Non-pigmented ciliary epithelial cell (primary cell): ENCODE measurements at places on chromosomes 1 and 21.

DNA sequence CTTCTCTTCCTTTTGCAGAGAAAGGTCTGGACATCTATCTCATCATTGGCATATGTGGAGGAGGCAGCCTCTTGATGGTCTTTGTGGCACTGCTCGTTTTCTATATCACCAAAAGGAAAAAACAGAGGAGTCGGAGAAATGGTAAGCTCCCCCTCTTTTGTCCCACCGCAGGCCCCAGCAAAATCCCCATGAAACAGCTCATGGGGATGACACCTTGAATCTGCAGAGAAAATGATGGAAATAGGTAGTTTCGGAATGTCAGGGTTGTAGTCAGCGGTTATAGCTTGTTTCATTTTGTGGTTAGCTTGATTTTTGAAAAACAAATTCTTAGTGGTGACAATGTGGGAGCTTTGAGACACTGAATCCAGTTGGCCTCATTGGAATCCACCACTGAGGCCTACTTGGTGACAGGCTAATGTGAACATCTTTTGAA lies 10.3 kb downstream of the CD2 start:
- DNase-seq: no peak

- no peak for DNase-seq
Observed at GRCh38 chr1:17922833-17923232, 167.7 kb downstream of the ACTL8 start.

DNA sequence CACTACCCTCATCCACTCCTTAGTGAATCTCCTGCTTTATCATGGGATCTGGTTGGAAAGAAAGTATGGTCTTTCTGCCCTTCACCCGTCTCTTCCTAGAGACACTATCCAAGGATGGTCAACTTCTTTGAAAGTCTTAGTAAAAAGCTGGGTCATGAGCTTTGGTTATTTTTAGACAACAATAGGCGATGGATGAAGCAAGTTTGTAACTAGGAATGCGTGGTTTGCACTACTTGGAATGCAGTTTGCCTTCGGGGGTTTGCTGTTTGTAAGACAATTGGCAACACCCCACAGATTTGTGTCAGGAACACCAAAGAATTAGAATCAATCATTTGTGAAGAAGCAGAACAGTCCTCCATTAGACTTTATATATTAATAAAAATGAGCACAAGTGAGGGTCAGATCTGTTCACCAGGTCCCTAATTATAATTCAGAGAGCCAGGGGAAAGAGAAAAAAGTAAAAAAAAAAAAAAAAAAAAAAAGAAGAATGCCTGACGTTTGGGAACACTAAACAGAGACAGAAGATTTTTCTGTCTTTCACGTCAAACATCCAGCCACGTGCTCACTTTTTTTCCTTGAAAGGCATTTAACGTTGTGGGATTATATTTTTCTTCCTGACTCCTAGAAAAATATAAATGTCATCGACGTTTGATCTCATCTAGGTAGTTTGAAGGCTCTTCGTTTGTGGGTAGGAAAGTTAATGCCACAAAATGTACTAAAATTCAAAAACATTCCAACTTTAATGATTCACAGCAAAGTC lies 60.7 kb upstream of the BTG3 start:
- DNase-seq: no peak

DNA sequence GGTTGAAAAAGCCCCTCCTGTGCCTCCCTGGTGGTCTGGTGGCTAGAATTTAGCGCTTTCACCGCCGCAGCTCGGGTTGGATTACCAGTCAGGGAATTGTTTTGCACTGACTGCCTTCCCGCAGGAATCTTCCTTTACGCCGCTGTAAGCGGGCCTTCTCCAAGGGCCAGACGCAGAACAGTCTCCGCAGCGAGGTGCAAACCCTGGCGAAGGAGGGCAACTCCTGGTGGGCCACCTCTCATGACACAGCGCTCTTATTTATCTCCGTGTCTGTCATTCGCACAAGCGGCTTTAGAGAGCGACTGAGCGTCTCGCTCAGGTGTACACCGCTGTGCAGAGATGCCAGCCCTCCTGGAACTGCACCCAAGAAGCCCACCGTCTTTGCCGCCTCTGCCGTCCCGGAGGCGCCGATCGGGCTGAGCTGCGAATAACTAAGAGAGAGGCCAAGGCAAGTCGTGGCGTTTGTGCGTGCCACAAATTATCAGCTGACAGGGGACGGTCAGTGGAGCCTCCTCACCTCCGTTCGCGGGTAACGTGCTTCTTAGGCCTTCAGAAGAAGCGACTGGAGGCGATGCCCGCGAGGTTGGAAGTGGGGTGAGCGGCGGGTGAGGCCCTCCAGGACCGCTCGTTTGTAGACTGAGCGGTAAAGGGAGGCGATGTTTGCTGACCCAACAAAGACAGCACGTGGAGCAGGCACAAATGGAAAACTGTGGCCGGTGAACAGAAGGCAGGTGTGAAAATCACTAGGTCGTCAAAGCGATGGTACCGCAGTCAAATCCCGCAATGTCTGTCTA lies 93.5 kb downstream of the PRKAB2 start:
- no peak for DNase-seq

- no peak for DNase-seq
Observed at GRCh38 chr1:19988267-19989006, 9.0 kb upstream of the PLA2G2A start.

DNA sequence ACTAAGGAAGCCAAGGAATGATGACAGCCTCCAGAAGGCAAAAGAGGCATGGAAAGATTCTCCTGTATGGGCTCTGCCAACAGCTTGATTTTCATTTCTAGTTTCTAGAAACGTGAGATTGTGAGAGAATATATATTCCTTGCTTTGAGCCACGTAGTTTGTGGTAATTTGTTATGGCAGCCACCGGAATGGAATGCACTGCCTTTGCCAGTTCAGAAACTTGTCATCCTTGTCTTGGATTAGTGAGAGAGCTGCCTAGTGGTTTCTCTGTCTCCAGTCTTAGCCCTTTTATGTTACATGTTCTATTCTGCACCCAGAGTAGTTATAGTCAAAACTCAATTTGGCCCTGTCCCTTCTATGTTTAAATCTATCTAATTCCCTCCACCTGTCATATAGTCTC lies 216.0 kb upstream of the PTGFR start:
- peak; percentile 67 for DNase-seq

DNA sequence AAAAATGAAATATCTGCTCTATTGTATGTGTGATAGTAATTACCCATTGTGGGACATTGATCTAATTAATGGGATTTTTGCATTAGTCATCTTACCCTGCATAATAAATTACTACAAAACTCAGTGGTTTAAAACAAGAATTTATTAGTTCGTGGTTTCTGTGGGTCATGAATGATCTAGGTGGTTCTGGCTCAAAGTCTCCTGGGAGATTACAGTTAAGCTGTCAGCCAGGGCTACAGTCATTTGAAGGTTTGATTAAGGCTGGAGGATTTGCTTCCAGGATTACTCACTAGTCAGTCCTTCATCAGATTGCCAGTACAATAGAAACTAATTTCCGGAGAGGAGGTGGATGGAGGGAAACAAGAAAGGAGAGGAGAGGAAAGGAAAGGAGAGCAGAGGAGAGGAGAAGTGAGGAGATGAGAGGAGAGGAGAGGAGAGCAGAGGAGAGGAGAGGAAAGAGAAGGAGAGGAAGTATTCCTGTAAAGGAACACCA lies 60.4 kb upstream of the TNFSF4 start:
- DNase-seq: peak; percentile 47

DNA sequence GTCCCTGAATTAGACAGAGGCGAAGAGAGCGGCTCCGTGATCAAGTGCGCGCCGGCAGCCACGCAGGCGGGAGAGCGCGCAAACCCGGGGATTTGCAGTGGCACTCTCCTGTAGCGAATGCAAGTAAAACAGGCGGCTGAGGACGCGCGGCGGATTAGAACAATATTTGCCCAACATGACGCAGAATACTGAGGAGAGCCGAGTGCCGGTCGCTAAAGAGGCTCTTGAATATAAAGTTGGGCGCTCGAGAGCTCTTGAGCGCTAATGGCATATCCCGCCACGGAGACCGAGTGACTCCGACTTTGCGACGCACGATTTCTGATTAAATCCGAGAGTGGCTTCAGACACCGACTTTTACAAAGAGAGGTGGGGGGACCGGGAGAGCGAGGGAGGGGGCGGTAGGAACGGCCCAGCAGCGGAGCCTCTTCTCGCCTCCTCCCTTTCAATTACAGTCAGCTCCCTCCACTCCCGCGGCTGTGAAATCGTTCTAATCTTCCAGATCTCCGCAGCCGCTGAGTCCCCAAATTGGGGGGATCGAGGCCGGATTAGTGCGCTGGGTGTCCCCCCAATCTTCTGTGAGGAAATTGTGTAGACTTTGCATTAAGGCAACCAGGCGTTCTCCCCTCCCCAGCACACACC lies 2.3 kb downstream of the PAX7 start:
- no peak for DNase-seq

- DNase-seq: no peak
Observed at GRCh38 chr1:229184066-229184465, 86.8 kb upstream of the RAB4A start.

- no peak for DNase-seq
Observed at GRCh38 chr1:170214117-170215032, 68.6 kb downstream of the NTMT2 start.

DNA sequence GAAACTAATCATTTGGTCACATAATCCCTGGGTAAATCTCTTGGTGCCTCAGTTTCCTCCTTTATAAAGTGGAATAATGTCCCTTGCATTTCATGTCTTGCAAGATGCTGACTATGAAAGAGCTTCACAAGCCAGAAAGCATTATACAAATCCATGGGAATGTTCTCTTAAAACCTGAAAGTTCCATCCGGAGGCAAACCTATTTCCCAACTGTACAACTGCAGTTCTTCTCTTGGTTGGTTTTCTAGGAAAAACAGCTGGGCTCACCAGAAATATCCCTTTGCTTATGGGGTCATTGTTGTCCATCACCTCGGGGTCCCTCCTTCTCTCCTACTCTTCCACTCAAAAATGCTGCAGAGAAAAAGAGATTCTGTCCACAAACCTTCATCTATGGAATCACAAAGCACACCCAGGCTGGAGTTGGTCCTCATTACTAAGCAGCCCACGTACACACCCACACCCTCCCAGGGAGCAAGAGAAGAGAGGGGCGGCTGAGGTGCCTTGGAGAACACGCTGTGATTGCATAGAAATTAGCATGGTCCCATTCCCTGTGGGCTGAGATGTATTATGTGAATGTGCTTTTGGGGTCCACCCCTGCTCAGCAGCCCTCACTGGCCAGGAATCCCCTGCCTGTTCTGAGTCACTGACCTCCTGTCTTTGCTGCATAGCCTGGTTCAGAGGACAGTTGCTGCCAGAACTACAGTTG lies 5.0 kb upstream of the PLXNA2 start:
- DNase-seq: no peak

DNA sequence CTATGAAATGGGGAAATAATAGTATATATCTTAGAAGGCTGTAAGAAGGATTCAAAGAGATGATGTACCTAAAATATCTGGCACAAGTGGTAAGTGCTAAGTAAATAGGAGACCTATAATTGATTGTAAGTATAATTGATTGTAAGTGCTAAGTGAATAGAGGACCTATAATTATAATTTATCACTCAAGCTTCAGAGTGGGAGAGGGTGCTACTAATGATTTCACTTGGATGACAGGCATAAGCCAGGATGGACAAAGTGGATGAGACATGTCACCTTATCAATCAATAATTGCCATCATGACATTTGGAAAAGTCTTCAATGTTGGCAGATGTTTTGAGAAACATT lies 11.2 kb downstream of the RCAN1 start:
- DNase-seq: no peak

GRCh38 chr21:36790616-36791015 lies 91.7 kb downstream of the SIM2 start:
- DNase-seq: no peak

GRCh38 chr1:206916000-206916709 lies 5.6 kb downstream of the FCMR start:
- no peak for DNase-seq

DNA sequence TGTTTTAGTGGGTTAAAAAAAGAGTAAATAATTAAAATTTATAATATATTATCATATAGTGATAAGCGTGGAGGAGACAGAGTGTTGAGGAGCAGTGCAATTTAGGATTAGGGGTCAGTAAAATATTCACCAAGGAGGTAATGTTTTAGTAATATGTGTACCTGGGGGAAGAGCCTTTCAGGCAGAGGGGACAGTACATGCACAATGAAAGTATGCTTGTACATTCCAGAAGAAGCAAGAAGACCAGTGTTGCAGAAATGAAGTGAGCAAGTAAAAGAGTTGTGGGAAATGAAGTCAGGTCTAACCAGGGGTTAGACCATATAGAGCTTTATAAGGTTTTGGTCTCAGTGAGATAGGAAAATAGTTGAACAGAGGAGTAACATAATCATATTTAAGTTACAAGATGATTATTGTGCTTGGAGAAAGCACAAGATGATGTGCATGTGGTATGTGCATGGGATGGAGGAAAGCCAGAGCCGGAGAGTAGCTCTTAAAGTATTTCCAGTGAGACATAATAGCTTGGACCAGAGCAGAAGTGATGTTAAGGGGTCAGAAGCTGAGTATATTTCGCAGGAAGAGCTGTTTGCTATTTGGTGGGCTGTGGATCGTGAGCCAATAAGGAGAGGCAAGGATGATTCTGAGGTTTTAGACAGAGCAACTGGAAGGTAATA lies 44.8 kb downstream of the SNX7 start:
- no peak for DNase-seq

DNA sequence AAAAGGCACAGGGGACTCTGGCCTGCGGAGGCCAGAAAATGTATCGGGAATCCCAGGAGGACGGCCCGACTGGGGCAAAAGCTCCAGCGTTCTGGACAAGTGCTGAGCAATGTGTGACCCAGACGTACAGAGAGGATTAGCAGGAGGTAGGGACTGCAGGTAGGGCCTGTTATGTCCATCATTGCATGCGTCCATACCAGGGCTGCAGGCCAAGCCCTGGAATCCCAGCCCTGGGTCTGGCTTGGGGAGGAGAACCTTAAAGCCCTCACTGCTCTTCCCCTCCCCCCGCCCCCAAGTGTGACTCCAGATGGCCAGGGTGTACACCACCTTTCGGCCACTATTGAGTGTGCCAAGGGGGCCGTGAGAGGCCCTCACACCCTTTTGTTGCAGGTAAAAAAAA lies 2.0 kb downstream of the RNF207 start:
- DNase-seq: no peak

DNA sequence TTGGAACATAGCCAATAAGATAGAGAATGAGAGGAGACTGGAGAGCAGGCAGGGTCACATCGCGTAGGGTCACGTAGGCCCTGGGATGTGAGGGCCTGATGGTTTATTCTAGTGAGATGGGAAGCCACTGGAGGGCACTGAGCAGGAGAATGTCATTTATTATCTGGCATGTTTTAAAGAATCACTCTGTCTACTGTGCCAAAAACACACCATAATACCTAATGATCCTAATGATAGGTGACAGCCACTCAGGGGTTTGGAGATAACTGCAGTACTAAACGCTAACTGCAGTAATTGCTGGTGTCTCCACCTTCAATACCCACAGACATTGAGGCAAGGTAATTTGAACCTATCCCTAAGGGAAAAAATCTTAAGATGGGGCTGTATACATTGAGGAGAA lies 185.4 kb downstream of the TTLL7 start:
- no peak for DNase-seq

GRCh38 chr1:164480285-164480907 lies 78.6 kb upstream of the PBX1 start:
- no peak for DNase-seq
